ENCODE measurements at places on chromosomes 1 and 21. TPM values are rescaled to one million over a fixed set of nuclear protein-coding genes. Genes with fewer than 3 reads are reported as not detected.

The NEXN gene
- total RNA-seq: 0.42 TPM

The EXTL1 gene
- total RNA-seq: not detected

DNA sequence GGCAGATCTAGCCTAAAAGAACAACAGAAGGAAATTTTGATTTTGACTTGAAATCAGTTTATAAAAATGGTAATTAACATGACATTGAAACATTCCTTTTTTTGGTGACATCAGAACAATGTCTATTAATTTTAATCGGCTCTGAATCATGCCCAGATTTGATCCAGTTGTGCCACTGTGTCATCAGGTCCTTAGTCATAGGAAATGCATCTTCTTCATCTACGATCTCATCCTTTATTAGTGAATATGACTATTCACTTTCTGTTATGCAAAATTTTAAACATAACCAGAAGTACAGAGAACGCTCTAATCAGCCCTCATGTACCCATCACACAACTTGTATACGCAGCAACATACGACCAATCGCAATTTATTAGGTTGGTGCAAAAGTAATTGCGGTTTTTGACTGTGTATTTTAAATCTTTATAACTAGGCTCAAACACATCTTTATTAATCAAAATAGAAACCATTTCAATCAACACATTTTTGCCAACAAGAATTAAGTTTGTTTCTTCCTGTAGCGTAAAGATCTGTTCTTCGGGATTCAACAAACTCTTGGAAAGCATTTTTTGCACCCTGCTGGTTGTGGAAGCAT is 40.3 kb upstream of the TLR5 start:
- DNase-seq: no peak
- H3K36me3 ChIP-seq: no peaks in the 10 kb centered on the region
- no peaks in the 10 kb centered on the region for H3K27me3 ChIP-seq
- no peak overlapping the region for H3K4me3 ChIP-seq
- no peak overlapping the region for H3K27ac ChIP-seq

The EXOSC10 gene
- 92.9 TPM for total RNA-seq

- H3K36me3 ChIP-seq: peaks cover 63% of the 10 kb centered on the region
- no peaks in the 10 kb centered on the region for H3K27me3 ChIP-seq
- DNase-seq: no peak
- no peak overlapping the region for H3K27ac ChIP-seq
Observed at GRCh38 chr21:46237474-46237873, 8.9 kb upstream of the LSS start.

GRCh38 chr1:226653311-226653921 is 85.7 kb downstream of the ITPKB start:
- H3K27ac ChIP-seq: peak overlapping the region; percentile 74
- H3K36me3 ChIP-seq: peaks cover 8% of the 10 kb centered on the region
- H3K4me3 ChIP-seq: peak overlapping the region; percentile 44
- no peaks in the 10 kb centered on the region for H3K27me3 ChIP-seq
- DNase-seq: peak; percentile 68

- H3K4me3 ChIP-seq: no peak overlapping the region
- H3K4me1 ChIP-seq: no peaks in the 10 kb centered on the region
- H3K27me3 ChIP-seq: no peaks in the 10 kb centered on the region
- no peak overlapping the region for H3K27ac ChIP-seq
- no peaks in the 10 kb centered on the region for H3K36me3 ChIP-seq
- no peak for DNase-seq
Observed at GRCh38 chr1:10578070-10578469, 103.3 kb downstream of the PEX14 start.

- DNase-seq: no peak
- H3K36me3 ChIP-seq: no peaks in the 10 kb centered on the region
- H3K27ac ChIP-seq: no peak overlapping the region
- no peaks in the 10 kb centered on the region for H3K4me1 ChIP-seq
Observed at GRCh38 chr1:190667914-190668313, 190.2 kb upstream of the BRINP3 start.

DNA sequence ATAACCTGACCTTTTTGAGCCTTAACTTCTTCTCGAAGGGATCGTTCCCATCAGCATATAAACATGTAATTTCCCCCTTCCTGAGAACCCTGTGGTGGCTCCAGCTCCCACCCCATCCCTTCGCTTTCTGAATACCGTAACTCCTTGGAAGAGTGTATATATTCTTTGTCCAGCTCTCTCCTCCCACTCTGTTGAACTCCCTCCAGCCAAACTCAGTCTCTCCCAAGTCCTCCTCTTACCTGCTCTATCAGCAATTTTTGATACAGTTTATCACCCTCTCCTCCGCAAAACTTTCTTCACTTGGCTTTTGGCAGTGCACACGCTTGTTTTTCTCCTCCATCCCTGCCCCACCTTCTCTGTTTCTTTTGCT is 109.9 kb upstream of the SLC25A33 start:
- no peaks in the 10 kb centered on the region for H3K36me3 ChIP-seq
- H3K4me1 ChIP-seq: peaks cover 50% of the 10 kb centered on the region
- DNase-seq: no peak
- peak overlapping the region; percentile 66 for H3K27ac ChIP-seq
- H3K27me3 ChIP-seq: no peaks in the 10 kb centered on the region

DNA sequence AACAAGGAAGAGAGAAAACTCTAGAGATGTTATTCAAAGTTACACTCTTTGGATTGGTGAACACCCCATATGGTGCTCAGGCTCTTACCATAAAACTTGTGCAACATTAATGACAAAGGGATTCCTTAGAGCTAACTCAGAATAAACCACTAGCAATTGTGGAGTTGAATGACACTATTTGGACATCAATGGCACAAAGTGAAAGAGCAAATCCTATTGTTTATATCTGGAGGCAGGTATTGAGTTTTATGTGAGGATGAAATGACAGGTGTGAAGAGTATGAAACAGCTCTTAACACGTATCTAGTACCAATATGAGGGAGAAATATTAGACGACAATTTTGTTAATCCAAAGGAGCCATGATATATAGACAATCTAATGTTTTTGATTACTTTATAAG is 584.9 kb upstream of the PBX1 start:
- no peaks in the 10 kb centered on the region for H3K4me1 ChIP-seq
- H3K27ac ChIP-seq: no peak overlapping the region
- DNase-seq: no peak
- no peaks in the 10 kb centered on the region for H3K36me3 ChIP-seq
- H3K27me3 ChIP-seq: no peaks in the 10 kb centered on the region

DNA sequence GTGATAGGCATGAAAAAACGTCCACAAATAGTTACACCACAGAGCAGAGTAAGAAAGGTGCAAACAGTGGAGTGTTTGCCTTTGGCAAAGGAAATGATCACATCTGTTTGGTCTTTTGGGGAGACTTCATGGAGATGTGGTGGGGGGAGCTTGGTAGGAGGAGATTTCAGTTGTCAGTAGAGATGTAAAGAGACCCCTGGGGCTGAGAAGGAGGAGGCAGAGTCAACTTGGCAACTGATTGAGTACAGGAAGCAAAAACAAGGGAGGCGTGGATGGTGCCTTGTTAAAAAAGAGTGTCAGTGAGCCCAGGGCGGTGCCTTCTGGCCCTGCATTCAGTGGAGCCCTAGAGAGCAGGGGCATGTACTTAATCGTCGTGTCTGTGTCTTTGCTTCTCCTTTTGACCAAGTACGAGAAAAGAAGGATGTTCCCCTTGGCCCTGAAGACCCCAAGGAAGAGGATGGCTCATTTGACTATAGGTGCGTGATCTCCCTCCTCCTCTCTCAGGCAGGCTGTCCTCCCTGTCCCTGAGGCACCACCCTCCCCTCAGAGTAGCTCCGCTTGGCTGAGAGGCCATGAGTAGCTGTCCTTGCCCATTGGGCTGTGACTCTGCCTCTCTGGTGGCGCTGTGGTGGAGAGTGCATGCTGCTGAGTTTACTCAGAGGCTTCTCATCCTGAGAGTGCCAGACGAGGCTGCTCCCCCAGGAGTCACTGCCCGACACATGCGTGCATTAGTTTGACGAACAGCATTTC is 30.4 kb upstream of the CNTN2 start:
- H3K4me3 ChIP-seq: no peak overlapping the region
- no peaks in the 10 kb centered on the region for H3K27me3 ChIP-seq
- no peaks in the 10 kb centered on the region for H3K4me1 ChIP-seq
- H3K36me3 ChIP-seq: no peaks in the 10 kb centered on the region

The CD244 gene
- 1.8 TPM for total RNA-seq

- H3K36me3 ChIP-seq: no peaks in the 10 kb centered on the region
- H3K4me1 ChIP-seq: no peaks in the 10 kb centered on the region
- no peaks in the 10 kb centered on the region for H3K27me3 ChIP-seq
- no peak for DNase-seq
Observed at GRCh38 chr1:29488086-29488793, 251.9 kb downstream of the PTPRU start.

DNA sequence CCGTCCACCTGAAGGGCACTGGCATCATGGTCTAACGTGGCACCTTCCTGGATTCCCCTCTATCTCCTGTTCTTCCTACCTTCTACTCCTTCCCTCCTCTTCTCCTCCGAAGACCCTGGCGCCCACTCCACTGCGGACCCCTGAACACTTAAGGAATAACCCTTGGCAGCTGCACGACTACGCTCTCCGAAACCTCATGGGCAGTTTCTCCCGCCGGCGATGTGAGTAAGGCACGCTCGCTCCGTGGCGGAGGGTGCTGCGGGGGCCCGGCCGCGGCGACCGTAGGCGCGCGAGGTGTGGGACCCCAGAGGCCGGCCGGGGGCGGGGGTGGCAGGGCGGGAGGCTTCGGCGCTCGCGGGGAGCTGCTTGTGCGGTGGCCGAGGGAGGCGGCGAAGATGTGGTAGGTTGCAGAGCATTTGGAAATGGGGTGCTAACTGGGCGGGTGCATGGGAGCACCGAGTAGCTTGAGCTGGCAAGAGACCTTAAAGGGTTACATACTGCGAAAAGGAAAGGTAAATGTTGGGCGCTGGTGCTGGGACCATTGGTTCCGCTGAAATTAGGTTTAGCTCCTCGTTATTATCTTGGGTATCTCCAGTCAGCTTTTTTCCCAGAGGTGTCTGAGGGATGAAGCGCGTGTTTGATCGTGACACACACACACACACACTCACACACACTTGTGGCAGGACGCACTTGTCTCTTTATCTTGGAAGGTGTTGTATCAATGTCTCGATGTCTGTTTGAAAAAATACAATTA is 876 bp downstream of the LRRC7 start:
- no peak overlapping the region for H3K27ac ChIP-seq
- no peak for DNase-seq
- no peak overlapping the region for H3K4me3 ChIP-seq
- no peaks in the 10 kb centered on the region for H3K27me3 ChIP-seq

Data from CD8-positive, alpha-beta memory T cell (primary cell).